A172 (cell line): ENCODE measurements at places on chromosomes 5 and 9. TPM values are rescaled to one million over a fixed set of nuclear protein-coding genes. Genes with fewer than 3 reads are reported as not detected.

DIAPH1 gene
- total RNA-seq, result 28.2 and 32.9 TPM in 2 replicates

- no peak for DNase-seq
Measured at GRCh38 chr9:127334725-127335124, 62.2 kb upstream of the SLC2A8 start.

DNA sequence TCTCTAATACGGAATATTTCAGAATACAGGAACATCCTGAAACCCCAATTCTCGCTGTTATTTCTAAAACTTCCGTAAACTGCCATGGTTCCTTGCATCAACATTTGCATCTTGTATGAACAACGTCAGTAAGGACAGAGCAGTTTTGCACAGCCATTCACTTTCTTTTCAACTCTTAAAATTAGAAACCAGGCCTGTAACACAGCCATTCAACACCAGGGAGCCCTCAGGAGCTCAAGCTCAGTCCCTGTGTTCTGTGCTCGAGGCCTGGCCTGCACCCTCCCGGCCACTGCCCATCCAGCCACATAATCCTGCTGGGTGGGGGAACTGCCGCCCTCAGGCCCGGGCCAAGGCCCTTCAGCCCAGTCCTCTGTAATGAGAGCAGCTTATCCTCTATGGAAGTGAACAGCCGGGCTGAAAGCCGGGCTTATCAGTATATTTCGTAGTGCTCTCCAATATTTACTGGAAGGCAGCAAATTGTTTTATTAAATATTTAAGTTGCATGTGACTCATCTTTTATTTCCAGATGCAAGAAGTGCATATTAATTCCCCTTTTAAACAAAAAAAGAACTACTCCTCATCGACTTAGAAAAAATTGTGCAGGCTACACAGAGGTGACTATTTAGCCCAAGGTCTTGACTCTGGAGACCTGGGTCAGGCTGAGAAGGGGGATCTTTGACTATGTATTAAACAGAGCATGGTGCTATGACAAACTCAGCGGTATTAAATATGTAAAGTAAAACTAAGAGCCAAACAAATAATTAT is 33.2 kb upstream of the SLC6A3 start:
- DNase-seq, result no peak

DNA sequence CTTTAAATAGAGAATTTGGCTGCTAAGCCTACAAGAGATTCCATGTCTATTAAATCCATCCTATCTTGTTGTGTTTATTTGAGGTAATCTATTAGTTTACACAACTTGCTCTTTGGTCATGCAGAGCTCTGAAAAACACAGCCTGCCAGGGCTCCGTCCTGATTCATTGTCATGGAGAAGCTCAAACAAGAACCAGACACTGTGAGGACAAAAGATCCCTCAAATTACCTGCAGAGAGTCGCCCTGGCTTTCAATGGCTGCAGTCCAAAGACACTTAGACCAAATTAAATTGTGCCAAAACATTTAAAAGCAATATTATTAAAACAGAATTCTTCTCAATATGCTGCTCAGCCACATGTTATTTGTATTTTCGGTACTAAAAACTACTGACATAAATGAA is 60.1 kb downstream of the CDH18 start:
- DNase-seq, result no peak

ZNF883 gene
- not detected in 2 replicates for total RNA-seq

UGCG gene
- 64.6 and 80.7 TPM in 2 replicates for total RNA-seq

GRCh38 chr5:172849606-172850453 is 15.8 kb downstream of the ERGIC1 start:
- DNase-seq, result no peak

- DNase-seq, result no peak
Measured at GRCh38 chr5:53927668-53928247, 367.3 kb downstream of the NDUFS4 start.

DNA sequence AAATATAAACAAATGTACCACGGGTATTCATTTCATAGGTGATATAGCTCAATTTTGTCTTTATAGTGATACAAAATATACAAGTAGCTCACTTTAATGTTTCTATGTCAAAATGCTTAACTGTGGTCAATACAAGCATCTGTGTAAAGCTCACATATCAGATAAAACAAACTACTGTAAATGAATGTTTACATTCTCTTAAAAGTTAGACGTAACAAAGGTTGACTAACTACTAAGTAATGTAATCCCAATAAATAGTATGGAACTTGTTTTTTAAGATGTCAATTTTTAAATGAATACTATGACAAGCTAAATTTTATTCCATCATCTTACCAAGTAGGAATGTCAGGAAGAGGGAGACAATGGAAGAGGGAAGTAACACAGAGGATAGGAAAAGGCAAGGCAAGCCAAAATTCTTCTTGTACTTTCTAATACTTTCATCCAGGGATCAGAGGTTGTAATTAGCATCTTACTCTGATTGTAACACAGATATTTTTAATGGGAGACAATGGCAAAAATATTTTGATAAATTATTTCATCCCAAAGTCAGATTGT is 105.5 kb downstream of the STRBP start:
- DNase-seq, result no peak

CD72 gene
- 0.12 and 0.48 TPM in 2 replicates for total RNA-seq

- peak; percentile 79 for DNase-seq
Measured at GRCh38 chr9:101514071-101514470, 19.6 kb upstream of the RNF20 start.

DNA sequence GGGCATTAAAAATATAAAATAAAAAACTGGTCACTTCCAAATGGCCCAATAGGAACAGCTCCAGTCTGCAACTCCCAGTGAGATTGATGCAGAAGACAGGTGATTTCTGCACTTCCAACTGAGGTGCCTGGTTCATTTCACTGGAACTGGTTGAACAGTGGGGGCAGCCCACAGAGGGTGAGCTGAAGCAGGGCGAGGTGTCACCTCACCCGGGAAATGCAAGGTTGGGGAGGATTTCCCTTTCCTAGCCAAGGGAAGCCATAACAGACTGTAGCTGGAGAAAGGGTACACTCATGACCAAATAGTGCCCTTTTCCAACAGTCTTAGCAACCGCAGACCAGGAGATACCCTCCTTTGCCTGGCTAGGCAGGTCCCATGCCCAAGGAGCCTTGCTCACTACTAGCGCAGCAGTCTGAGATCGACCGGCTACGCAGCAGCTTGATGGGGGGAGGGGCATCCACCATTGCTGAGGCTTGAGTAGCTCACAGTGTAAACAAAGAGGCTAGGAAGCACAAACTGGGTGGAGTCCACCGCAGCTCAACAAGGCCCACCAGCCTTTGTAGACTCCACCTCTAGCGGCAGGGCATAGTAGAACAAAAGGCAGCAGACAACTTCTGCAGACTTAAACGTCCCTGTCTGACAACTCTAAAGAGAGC is 12.7 kb downstream of the RLN1 start:
- no peak for DNase-seq

ANGPTL2 gene
- total RNA-seq, result 0.17 and 0.43 TPM in 2 replicates

ARID3C gene
- 0.19 TPM in 1 of 2 replicates, not detected in the other for total RNA-seq

DNA sequence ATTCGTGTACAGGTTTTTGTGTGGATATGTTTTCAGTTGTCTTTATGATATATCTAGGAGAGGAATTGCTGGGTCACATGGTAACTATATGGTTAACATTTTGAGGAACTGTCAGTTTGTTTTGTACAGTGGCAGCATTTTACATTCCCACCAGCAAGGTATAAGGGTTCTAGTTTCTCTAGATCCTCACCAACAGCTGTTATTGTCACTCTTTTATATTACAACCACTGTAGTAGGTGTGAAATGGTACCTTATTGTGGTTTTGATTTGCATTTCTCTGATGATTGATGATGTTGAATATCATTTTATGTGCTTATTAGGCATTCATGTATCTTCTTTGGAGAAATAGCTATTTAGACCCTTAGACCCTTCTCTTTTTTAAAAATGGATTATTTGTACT is 82.9 kb downstream of the CCDC171 start:
- DNase-seq, result no peak

DNA sequence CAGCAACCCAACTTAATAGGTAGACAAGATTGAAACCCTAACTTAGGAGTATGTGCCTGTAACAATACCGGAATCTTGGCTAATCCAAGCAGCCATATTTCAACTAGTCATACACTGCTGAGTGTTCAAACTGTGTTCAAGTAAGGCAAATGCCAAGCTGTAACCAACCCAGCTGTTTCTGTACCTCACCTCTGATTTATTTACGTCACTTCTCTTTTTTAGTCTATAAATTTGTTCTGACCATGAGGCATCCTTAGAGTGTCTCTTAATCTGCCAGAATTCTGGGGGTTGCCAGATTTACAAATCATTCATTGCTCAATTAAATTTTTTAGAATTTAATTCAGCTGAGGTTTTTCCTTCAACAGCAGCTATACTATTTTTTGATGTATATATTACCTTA is 723.2 kb downstream of the CDH18 start:
- no peak for DNase-seq

DNA sequence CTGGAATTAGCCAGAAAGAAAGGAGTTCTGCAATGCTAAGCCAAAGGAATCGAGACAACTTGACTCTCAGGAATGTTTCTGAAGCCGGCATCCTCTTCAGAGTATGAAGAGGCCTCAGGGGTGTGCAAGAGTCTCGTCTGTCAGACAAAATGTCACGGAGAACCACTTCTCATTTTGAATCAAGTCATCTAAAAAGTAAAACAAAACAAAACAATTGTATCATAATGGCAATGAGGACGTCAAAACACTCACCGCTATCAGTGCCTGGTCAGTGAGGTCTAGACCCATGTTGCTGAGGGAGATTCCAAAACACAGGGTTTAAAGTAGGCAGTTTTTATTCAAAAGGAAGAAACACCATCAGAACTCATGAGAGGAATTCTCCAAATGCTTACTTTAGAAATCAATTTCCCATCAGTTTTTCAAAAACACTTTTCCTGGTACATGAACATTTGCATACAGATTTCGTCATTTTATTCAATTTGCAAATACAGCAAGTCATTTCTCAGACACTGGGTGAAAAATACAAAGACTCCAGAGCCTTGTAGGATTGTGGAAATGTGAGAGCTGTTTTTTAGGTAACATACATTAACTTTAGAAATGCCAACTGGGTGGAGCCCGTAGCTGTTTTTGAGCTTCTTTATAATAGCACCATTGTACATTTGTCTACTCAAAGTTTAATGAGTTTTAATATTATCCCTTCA is 89.5 kb upstream of the MAP3K1 start:
- DNase-seq, result no peak

DNA sequence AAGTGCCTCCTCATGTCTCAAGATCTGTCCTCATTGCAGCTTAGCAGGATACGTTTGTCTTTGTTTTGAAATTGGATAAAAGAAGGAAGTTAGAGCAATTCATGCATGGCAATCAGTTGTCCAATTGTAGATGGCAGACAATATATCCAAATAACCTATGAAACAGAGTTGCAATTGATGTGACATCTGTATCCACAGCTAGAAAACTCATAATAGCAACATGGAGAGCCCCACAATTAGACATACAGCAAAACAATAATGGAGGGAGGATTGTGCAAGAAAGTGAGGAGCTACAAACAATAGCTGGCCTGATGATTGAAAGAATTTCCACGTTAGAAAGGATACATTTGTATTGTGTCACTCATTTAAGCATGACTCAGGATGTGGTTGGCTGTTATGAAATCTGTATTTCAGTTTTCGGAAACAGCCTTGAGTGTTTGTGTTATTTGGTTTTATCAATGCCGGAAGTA is 132.0 kb downstream of the FAM174A start:
- DNase-seq, result peak; percentile 46

PCDHA1 gene
- 0.02 TPM in 1 of 2 replicates, not detected in the other for total RNA-seq

- no peak for DNase-seq
Measured at GRCh38 chr9:28882529-28882928, 1309.2 kb upstream of the C9orf72 start.

GRCh38 chr5:178431782-178432165 is 158.4 kb downstream of the COL23A1 start:
- DNase-seq, result no peak
